ENCODE measurements at places on chromosomes 12 and 14.

DNA sequence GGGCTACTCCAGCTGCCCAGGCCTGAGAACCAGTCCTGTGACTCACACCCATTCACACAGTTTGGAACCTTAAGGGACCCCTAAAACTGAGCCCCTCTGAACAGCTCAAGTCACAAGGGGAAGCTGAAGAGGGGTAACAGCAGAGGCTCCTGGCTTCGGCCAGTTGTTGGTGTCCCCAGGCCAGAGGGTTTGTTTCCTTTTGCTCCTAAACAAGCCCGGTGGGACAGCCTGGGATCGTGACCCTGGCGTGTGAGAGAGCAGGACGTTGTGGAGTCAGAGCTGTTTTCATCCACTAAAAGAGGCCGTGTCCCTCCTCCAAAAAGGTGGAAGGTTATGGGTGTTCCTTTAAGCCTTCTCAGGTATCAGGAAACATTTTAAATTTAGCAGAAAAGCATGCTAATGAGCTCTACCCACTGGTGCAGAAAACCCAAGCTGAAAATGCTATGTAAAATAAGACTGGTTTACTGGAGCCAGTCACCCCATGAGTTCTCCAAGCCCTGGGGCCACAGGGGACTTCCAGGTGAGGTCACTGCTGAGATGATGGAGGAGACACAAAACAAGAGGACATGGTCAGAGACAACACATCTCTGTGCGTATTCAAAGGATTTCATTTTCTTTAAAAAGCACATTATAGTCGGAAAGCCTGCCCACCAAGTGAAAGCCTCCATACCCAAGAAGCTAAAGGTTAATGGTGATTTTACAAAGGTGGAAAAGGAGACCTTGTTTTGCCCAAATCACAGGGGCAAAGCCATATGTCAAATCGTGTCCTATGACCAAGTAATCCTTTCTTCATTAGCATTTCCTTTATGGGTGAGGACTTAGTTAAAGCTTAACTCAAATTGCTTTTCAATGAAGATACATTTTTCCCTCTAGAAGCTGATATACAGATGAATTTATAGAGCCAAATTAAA is 14.1 kb downstream of the PRKAB1 start:
- no peak for DNase-seq

- DNase-seq: no peak
Measured at GRCh38 chr14:59273737-59274136, 85.3 kb downstream of the DAAM1 start.

DNA sequence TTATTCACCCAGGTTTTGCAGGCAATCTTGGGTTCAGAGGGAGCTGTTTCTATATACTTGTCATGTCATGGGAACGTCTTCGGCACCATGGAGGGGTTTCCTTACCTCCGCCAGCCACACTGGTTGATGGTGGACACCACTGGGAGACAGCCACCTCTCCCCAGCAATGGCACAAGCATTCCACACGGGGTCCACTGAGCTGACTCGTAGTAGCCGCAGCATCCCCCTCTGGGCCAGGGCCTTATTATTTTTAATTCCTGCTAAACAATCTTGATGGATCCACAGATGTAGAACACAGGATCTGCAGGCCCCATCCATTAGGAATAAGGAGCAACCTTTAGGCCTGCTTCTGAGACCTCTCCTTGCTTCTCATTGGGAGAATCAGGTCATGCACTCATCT is 132.9 kb downstream of the DICER1 start:
- DNase-seq: no peak

DNA sequence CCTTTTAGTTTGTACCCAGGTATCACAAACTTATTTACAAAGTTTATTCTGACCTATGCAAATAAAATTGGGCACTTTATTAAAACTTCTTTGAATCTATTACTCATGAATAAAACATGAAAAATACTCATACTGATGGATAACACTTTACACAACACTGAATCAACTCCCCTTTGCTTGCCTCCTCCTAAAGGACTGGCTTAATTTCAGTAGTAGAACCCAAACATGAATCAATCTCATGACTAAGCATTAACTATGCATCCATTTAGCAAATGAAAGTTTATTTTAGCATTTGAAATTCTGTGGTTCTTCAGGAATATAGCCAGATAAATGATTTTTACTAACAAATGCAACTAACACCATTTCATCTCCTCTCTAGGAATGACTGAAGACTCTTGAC is 32.4 kb downstream of the DENND5B start:
- DNase-seq: no peak

- DNase-seq: no peak
Measured at GRCh38 chr14:92677087-92677668, 71.2 kb downstream of the LGMN start.

- DNase-seq: peak; percentile 53
Measured at GRCh38 chr12:132761032-132761920, at the start of gene ANKLE2. ANKLE2 (minus strand) TSS chr12:132761832; CDS start chr12:132761798, 34 bp downstream.

- DNase-seq: peak; percentile 12
Measured at GRCh38 chr12:63802012-63802608, 22.4 kb downstream of the RXYLT1 start.

GRCh38 chr14:91238085-91238484 is 6.4 kb downstream of the GPR68 start:
- DNase-seq: no peak

DNA sequence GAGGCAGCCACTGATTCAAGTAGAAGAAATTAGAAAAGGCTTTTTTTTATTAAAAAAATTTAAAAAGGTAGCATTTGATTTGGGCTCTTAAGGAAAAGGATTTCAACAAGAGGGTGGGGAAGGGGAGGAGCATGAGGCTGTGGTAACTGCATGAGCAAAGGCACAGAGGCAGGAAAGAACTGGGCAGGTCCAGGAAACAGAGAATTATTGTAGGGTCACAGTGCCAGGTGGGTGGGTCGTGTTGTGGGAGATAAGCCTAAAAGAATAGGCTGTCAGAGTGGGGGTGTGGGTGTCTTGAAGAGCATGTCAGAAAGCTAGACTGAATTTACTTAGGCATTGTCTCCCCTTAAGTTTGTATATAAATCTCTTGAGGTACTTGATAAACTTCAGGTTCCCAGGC is 7.8 kb downstream of the LIMA1 start:
- DNase-seq: no peak

GRCh38 chr12:50825372-50825838 is 17.3 kb upstream of the TMPRSS12 start:
- peak; percentile 58 for DNase-seq

DNA sequence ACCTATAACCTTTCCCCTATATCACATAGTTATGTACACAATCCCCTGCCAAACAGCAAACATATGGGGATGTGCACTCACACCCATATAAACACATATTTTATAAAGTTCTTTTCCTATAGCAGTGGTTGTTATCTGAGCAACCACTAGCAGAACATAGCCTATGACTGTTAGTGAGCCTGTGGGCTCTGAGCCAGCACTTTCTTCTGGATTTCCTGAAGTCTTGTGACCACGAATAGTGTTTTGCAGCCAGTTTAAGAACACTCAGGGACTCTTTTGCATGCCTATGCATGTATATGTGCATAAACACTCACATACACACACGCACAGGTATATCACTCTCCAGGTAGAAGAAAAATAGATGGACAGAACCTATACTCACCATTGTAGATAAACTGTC is 17.1 kb downstream of the TESPA1 start:
- no peak for DNase-seq

GRCh38 chr12:666766-667308 is 3.6 kb upstream of the NINJ2 start:
- DNase-seq: peak; percentile 51

DNA sequence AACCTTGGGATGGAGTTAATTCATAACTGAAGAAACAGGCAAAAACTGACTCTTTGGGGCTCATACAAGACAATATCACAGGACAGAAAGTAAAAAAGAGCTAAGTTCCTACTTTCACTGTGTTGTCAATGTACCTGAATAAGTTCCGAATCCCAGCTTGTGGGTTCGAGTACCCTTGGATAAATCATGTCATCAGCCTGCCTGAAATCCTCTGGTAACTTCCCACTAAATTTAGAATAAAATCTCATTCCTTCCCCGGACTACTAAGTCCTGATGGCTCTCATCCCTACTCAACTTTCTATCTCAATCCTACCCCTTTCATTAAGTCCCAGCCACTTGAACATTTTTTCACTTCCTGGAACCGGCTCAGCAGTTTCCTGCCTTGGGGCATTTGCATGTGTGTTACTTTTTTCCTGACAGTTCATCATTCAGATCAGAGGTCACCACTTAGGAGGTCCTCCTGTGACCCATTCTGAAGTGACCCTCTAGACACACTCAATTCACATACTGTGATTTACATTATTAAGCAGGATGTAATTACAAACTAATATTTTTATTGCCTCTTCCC is 12.7 kb downstream of the ERP29 start:
- DNase-seq: no peak

DNA sequence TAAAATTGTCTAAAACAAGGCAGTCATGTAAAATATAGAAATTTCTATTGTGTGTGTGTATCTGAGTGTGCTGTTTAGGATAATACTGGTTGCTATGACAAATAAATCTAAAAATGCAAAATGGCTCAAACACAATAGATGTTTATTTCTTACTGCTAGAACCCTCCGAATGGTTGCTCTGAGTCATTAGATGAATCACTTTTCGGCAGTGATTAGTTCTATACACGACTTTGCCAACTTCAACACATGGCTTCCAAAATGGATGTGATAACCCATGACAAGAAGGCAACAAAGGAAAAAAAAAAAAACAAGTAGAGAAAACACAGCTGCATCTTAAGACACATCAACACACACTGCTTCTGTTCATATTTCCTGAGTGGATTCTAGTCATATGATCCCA is 729.2 kb downstream of the AACS start:
- DNase-seq: no peak

DNA sequence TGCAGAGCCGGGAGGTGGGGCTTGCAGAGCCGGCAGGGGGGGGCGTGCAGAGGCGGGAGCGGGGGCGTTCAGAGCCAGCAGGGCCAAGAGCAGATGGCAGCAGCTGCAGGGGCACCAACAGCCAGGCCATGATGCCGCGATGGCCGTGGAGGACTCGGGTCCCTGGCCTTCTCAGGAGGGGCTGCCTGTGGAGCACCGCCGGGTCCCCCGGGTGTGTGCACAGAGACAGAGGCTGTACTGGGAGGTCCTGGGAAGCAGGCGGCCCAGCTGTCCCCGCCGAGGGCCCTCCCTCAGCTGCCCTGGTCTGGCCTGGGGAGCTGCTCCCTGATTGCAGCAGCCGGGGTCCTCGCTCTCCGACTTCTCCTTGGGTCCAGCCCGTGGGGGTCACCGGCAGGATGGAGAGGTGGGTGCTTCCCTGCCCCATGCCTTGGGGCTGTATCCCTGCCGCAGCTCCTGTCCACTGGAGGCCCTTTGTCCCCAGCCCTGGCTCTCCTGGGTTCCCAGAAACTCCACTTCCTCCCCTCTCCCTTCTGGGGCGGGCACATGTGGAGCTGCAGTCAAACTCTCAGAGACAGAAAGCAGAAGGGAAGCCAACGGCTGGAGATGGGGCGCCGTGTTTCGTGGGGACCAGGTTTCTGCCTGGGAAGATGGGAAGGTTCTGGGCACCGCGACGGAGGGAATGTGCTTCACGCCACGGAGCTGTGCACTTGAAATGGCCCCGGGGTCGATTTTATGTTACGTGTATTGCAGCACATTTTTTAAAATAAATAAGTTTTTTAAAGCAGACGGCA is 75.8 kb upstream of the GALNT9 start:
- no peak for DNase-seq

GRCh38 chr12:96425321-96425720 is 25.1 kb upstream of the CDK17 start:
- peak; percentile 11 for DNase-seq

DNA sequence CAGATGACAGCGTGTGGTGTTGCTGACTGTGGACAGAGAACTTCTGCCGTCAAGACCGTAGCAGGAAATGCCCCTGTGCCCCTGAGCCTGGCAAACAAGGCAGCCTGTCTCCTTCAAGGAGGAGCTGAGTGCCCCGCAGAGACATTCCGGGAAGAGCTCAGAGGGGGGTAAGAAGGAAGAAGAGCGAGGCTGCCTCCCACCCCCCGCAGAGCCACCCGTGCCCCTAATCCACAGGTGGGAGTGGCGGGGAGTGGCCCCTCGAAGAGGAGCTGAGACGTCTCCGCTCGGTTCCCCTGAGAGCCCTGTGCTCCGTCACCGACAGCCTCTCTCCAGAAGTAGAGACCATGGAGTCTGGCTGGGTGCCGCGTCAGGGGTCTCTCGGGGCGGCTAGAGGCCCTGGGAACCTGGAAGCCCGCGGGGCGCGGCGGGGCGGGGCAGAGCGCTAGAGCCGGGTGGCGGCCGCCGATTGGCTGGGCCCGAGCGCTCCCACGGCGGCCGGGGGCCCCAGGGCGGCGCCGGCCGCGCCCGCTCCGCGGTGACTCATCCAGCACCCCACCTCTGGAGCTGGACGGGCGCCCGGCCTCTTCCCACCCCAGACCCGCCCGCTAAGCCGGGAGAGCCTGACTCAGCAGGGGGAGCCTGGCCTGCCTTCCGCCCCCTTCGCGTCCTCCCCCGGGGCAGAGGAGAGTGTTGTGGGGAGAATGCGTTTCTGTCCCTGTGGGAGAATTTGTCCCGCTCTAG is 25.2 kb upstream of the KRT78 start:
- peak; percentile 67 for DNase-seq

DNA sequence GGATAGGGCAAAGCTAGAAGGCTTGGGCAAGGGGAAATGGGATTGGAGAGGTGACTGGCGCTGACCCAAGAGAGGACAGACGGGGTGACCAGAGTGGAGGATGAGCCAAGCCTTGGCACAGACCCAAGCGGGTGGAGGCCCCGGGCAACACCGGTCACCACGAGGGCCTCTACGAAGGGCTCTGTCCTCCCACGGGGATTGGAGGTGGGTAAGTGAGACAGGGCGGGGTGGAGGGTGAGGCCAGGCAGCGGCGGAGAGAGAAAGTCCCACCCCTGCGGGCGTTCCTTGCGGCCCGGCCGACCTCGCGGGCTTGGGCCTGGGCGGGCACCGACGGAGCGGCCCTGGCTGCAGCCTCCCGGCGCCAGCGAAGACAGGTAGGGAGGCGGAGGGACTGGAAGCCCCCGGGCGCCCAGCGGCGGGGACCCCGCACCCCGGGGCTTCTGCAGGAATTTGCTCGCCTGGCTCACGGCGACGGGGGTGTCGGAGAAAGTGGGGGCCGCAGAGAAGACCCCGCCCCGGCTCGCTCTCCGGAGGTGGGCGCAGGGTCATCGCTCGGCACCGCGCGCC is at the start of gene PAPLN:
Gene PAPLN (plus strand): TSS at position 288 of the 567 bp plus-strand sequence. CDS start 2,273 bp downstream, outside the sequence.
- no peak for DNase-seq

GRCh38 chr12:47407463-47408129 is 298.2 kb downstream of the RPAP3 start:
- DNase-seq: no peak

DNA sequence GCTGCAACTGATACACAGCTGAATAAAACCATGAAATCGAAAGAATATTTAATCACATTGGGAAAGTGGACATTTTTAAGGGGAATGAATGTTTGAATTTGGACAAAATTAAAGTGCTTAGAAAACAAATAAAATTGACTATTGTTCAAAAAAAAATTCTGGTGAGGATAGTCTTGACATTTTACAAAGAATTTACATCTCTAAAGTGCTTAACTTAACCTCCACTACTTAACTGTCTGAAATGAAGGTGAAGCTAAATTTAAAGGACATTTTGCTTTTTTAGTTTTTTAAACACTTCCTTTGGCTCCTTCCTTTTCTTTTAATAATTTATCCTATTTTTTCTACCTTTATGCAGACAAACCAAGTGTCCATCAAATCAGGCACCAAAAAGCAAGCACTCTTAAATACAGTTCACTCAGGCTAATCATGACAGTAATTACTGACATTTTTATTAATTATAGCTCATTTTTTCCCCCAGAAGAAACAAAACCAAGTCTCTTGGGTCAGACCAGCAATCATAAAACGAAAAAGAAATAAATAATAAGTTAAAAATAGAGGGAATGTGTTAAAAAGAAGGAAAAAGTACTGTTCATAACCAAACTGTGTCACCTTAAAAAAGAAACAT is 5.7 kb upstream of the CCND2 start:
- DNase-seq: no peak

- DNase-seq: no peak
Measured at GRCh38 chr12:12726555-12727093, 9.5 kb downstream of the CDKN1B start.
